ENCODE measurements at places on chromosomes 11 and 22. TPM values are rescaled to one million over a fixed set of nuclear protein-coding genes. Genes with fewer than 3 reads are reported as not detected.

DNA sequence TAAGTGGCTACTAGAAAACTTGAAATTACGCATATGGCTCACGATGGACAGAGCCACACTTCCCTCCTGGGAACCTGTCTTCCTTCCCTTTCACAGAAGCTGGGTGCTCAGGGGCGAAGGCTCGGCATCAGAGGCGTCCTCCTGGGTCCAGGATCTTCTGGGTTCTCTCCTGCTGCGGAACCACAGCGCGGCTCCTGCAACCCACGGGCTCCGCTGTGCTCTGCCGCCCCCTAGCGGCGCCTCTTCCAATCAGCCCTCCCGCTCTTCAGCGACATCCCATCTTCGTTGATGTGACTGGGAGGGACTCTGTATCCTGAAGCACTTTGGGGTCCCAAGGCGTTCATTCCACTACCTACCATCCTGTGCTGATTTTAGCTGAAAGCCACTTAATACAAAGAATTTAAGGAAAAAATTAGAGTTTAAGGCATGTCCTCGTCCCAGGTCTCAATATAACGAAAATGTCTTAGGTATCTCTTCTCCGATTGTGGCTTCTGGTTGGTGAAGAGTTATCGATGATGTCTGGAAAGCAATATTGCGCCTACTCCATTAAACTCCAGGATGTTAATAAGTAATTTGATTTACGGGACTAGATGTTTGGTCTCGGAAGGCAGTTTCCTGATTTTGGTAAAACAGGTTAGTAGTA is 14.8 kb upstream of the RPS3 start:
- no peaks in the 10 kb centered on the region for H3K36me3 ChIP-seq
- DNase-seq: peak; percentile 59
- H3K4me3 ChIP-seq: no peak overlapping the region
- peaks cover 11% of the 10 kb centered on the region for H3K27me3 ChIP-seq

GRCh38 chr11:446891-447290 is 3.2 kb upstream of the PTDSS2 start:
- peaks cover 3% of the 10 kb centered on the region for H3K27me3 ChIP-seq
- no peak overlapping the region for H3K27ac ChIP-seq
- peaks cover 12% of the 10 kb centered on the region for H3K4me1 ChIP-seq
- no peak overlapping the region for H3K4me3 ChIP-seq
- no peak for DNase-seq

- H3K4me3 ChIP-seq: no peak overlapping the region
- no peaks in the 10 kb centered on the region for H3K4me1 ChIP-seq
- H3K27ac ChIP-seq: no peak overlapping the region
- no peak for DNase-seq
- no peaks in the 10 kb centered on the region for H3K27me3 ChIP-seq
Observed at GRCh38 chr11:11916981-11917399, 75.2 kb downstream of the USP47 start.

DNA sequence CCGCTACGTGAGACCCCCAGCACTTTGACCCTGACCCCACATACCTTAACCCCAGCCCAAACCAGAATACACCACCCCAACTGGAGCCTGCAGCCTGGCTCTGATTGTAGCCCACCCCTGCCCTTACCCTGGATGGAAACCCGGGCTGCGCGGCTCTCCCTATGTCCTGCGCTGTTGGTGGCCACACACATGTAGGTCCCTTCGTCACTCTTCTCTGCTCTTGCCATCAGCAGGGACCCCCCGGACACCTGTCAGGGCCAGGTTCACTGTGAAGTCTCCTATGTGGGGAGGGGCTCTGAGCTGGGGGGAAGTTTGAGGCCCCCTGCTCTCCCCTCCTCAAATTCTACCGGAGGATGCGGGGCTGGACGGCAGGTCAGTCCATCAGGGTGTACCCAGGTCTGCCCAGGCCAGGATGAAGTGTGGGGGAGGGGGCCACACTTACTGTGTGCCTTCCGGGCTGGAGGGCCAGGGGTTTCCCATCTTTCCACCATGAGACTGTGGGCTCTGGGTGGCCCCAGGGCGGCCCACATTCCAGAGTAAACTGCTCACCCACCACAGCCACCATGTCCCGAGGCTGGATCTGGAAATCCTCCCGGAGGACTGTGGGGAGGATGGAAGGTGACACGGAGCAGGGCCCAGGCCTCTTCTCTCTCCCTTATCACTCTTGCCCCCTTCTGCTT is 1.5 kb downstream of the ROBO4 start:
- peaks cover 14% of the 10 kb centered on the region for H3K27me3 ChIP-seq
- no peak for DNase-seq
- H3K27ac ChIP-seq: no peak overlapping the region
- H3K36me3 ChIP-seq: no peaks in the 10 kb centered on the region
- no peaks in the 10 kb centered on the region for H3K4me1 ChIP-seq
- no peak overlapping the region for H3K4me3 ChIP-seq

Gene SUSD2
- total RNA-seq: 0.32 TPM

Gene OR51B4
- total RNA-seq: not detected

Gene TMPRSS5
- total RNA-seq: 1.0 TPM

Gene ACO2
- 96.1 TPM for total RNA-seq

Gene VSTM5
- not detected for total RNA-seq

GRCh38 chr11:104761511-104761910 is 136.7 kb downstream of the CASP12 start:
- H3K4me3 ChIP-seq: no peak overlapping the region
- DNase-seq: no peak
- peaks cover 14% of the 10 kb centered on the region for H3K36me3 ChIP-seq
- H3K27ac ChIP-seq: no peak overlapping the region
- H3K4me1 ChIP-seq: peaks cover 12% of the 10 kb centered on the region

DNA sequence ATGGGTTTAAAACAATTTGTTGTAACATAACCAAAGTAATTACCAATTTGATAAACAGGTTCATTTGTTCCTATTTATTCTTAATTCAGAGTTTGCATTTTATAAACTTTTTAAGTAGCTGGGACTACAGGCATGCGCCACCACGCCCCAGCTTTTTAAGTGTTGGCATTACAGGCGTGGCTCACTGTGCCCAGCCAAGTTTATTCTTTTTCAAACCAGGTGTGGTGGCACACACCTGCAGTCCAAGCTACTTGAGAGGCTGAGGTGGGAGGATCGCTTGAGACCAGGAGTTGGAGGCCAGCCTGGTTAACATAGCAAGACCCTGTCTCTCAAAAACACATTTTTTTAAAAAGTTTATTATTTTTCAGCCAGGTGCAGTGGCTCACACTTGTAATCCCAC is 19.1 kb downstream of the PPFIA1 start:
- DNase-seq: no peak
- no peak overlapping the region for H3K27ac ChIP-seq
- peaks cover 34% of the 10 kb centered on the region for H3K36me3 ChIP-seq
- H3K4me3 ChIP-seq: no peak overlapping the region
- no peaks in the 10 kb centered on the region for H3K4me1 ChIP-seq

DNA sequence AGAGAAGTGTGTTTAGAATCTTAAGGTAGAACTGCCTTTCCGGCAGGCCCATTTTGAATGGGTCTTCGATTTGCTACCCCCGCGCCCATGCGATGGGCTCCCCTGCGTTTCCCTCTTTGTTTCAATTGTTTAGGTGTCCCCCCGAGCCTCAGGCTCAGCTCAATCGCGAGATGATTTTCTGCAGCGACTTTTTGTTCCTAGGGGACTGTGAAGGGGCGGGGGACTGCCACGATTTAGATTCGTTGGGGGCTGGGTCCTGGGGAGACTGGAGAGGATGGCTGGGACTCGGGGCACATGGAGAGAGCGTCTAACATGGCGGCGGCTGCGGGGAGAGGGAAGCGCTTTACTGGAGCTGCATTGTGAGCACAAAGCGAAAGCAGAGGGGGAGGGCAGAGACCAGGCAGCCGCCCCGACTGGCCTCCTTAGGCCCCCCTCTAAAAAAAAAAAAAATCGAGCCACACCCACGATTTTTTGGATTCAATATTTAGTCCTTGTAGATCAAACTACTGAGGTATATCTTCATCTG is 1.7 kb downstream of the CAPRIN1 start:
- H3K4me1 ChIP-seq: peaks cover 21% of the 10 kb centered on the region
- H3K4me3 ChIP-seq: peak overlapping the region; percentile 93
- peaks cover 32% of the 10 kb centered on the region for H3K36me3 ChIP-seq
- peaks cover 1% of the 10 kb centered on the region for H3K27me3 ChIP-seq
